ENCODE measurements at places on chromosomes 2 and 18.

DNA sequence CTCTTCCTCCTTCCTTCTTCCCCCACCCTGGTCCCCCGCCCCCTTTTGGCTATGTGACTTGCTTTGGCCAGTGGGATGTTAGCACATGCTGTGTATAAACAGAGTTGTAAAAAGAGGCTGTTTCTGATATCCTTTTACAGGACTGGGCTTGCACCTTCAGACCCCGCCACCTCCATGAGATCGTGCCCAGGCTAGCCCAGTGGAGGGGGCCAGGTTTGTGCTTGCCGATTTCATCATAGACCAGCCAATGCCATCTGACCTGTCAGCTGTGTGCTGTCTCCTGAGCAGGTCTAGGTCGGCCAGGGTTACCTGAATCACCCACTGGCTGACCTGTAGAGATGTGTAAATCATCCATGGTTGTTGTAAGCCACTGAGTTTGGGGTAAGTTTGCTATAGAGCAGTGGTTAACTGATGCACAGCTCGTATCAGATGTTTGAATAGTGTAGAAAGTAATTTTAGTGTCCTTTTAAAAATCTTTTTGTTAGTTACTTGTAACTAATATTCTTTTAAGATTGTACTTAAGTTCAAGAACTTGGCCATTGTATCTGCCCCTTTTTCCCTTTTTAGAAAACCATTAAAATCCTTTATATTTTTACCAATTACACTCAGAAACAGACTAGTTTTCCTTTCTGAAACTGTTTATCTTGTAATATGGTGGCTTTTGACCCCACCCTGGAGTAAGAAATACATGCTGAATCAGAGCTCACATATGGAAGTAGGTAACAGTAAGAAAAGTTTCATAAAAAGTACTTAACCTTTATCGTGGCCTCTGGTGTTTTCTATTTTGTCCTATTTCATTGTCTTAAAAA lies 122.0 kb upstream of the MGAT5 start:
- no peak for DNase-seq

DNA sequence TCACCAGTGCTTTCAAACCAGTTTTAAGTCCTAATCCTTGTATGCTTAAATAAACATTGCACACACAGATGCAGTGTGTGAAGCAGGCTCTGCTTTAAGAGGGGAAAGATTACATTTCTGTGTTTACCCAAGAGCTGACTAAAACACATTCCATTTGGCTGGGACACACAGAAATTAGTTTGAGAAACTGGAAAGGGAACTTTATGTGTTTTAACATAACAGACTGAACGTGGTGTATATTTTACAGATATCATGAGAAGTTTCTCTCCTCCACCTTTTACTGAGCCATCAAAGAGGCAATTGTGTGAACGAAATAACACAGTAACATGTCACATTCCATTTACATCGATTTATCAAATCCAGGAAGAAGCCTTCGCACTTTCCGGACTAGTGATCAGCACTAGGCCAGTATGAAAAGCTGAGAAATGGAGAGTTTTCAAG lies 121.8 kb downstream of the MAIP1 start:
- DNase-seq, result no peak

DNA sequence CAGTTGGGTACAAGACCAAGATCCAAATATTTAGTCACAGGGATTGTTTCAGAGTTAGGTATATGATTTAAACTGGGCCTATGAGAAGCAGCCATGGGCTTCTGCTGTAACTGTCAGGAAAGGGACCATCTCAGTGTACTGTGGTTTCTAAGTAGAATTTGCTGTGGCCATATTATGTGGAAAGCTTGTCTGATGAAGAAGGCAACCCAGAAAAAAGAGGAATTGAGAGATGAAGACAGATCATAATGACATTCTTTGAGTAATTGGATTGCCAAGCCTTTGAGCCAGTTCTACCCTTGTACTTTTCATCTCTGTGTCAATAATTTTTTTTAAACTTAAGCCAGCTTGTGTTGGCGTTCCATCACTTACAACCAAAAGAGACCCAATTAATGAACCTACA lies 259.6 kb downstream of the NUP35 start:
- no peak for DNase-seq

- DNase-seq, result no peak
These were observed 124.2 kb downstream of the RPRM start for GRCh38 chr2:153354377-153354776.

GRCh38 chr2:45315861-45316260 lies 295.2 kb downstream of the SRBD1 start:
- DNase-seq, result no peak

GRCh38 chr2:43344868-43345373 lies 118.5 kb upstream of the ZFP36L2 start:
- DNase-seq, result no peak

DNA sequence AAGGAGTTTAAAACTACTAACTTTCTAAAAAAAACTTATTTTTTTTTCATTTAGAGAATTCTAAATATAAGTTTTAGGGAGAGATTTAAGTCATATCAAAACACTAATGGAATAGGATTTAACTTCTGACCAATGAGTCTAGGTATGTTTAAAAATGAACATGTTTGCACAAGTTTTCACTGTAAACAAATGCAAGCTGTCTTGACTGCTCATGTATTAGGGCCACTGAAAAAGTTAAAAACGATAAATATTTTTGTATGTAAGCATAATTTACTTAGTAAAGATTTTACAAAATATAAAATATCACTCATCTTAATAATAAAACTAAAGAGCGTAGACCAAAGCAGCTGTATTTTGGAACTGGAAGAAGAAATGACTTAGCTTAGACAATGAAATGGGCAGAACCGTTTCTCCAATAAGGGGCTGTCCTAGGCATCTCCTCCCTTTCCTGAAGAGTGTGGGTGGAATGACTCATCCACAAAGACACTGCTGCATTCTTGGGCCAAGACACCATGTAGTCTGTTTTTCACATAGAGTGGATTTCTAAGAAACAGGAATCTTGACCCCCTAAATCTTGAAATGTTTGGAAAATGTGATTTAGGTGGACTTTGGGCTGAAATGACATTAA lies 118.8 kb downstream of the MEP1B start:
- no peak for DNase-seq

GRCh38 chr2:159863526-159864160 lies 65.6 kb upstream of the CD302 start:
- DNase-seq, result no peak

DNA sequence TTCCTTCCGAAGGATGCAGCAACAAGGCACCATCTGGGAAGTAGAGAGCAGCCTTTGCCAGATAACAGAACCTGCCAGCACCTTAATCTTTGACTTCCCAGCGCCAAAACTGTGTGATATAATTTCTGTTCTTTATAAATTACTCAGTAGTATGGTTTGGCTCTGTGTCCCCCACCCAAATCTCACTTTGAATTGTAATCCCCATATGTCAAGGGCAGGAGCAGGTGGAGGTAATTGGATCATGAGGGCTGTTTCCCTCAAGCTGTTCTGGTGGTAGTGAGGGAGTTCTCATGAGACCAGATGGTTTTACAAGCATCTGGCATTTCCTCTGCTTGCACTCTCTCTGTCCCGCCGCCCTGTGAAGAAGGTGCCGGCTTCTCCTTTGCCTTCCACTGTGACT lies 899.9 kb downstream of the TRIB2 start:
- DNase-seq, result no peak

GRCh38 chr18:10514601-10515000 lies 11.2 kb upstream of the NAPG start:
- no peak for DNase-seq

DNA sequence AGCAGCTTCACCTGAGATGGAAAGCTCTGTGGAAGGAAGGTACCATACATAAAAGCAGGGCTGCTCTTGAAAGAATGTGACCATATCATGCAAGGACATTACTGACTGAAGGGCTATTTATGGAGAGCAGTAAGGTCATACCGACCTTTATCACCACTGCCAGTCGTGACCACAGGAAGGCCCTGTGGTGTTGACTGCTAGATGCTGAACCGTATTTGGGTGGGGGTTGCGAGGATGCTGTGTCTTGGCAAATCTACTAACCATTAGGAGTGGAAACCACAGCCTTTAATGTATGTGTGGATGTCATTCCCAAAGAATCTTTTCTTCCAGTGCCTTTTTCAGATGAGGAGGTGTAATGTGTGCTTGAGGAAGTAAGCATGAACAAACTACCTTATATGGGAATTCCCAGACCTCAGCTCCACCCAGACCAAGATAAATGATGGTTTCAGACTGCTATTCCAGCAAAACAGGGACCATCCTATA lies 60.8 kb downstream of the LIMS1 start:
- no peak for DNase-seq

- DNase-seq, result no peak
These were observed 353.6 kb upstream of the TRIB2 start for GRCh38 chr2:12363138-12363537.

DNA sequence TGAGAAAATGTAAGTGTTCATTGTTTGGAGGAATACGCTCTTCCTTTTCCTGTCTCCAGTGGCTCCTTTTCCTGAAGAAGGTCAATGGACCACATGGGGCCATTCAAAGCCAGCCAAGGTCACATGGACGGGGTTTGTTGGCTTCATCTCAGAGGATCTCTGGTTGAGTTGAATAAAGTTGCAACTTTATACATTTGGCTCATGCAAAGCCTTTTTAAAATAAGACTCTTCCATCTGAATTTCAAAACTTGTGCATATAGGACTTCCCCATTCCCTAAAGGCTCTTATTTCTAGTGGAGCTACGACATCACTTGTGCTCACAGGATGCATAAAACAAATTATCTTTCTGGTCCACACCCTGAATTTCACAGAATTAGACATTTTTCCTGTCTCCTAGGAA lies 235.5 kb downstream of the CMPK2 start:
- DNase-seq, result no peak

DNA sequence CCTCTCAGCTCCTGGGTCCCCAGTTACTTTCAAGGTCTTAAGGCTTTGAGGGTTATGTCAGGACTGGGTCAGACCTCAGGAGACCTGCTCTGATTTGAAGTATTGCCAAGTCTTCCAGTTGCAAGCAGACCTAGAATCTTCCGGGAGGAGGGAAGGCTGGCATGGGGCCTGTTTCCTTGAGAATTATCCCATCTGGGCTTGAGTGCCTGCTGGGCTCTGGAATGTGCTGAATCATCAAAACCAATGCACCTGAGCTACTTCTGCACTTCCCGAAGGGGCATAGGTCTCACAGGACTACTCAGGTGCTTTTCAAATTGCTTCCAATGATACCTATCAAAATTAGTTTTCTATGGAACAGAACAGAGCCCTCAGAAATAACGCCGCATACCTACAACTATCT lies 327.3 kb downstream of the XIRP2 start:
- no peak for DNase-seq

- DNase-seq, result no peak
These were observed 25.0 kb upstream of the FAHD2A start for GRCh38 chr2:95377216-95378123.

GRCh38 chr2:38981003-38981669 lies 91.5 kb downstream of the ARHGEF33 start:
- DNase-seq, result no peak

DNA sequence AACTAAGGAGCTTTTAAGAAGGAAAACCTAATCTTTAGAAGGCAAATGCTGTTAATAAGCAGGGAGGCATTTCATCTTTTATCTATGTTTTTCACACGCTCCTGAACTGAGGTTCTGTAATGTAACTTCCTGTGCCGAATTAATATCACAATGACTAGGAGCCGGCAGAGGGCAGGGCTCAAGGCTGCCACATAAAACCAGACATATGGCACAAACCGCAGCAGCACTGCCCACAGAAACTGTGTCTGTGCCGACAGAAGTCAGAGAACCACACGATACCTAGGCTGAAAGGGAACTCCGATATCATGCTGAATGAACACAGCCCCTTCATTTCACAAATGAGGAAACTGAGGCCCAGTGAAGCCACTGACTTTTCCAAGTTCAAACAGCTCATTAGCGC lies 112.1 kb downstream of the EIPR1 start:
- DNase-seq, result no peak

DNA sequence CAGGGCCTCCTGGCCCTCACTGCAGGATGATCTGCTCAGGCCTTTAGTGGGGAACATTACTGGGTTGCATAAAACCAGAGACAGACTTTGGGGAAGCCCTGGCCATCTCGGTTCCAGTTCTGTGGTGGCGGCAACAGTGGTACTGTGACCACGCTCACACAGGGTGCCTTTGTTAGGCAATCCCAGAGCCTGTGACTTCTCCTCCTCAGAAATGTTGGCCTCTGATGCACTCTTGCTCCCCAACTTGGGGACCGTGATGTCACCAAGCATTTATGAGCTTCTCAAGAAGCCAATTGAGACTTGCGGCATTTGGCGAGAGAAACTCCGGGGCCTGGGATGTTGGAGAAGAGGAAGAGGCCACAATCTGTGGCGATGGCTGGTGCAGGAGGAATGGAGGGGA lies 80.9 kb upstream of the PKDCC start:
- no peak for DNase-seq

DNA sequence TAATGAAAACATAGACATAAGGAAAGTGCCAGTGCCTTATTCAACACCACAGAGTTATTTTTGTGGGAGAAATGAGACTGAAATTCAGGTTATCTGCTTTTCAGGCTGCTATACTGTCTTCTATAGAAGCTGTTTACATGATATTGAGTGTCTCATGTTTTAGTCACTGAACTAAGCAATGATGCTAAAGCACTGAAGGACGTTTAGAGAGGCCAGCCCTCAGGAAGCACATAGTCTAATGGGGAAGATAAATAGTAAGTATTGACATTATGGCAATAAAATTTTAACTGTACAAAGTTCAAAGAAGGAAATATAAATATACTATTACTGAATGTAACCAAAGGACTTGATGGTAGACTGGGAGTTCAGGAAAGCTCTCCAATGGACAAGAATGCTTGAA lies 186.4 kb upstream of the ZC3H15 start:
- no peak for DNase-seq

- no peak for DNase-seq
These were observed 109.9 kb upstream of the MAP4K3 start for GRCh38 chr2:39546937-39547336.

- DNase-seq, result no peak
These were observed 20.1 kb downstream of the CPSF3 start for GRCh38 chr2:9443526-9443925.

DNA sequence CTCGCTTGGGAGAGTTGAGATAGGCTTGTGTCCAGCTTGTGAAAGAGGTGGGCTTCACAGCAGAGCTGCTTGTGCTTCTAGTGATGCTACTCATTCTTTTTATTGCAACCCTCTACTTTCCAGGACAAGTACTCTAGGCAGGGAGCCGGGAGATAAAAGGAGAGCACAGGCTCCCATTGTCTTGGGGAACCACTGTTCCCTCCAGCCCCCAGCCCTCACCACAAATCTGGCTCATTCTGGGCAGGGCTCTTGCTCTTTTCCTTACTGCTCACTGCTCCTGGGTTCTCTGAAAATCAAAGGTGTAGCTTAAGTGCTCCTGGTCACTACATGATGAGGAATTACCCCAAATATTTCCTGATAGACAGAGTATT lies 81.4 kb downstream of the CABYR start:
- no peak for DNase-seq

Measured in cerebellum (tissue), 4 donors.